Stimulated activated CD8-positive, alpha-beta memory T cell treated with anti-CD3 and anti-CD28 coated beads, Interleukin-4, amount 100 ng/mL, for 1 hour (primary cell): ENCODE measurements at places on chromosomes 7 and 10.

GRCh38 chr10:73404690-73405089, 9.2 kb downstream of the ANXA7 start:
- no peak for DNase-seq

GRCh38 chr10:1132584-1132983, 76.4 kb downstream of the WDR37 start:
- DNase-seq, result no peak

DNA sequence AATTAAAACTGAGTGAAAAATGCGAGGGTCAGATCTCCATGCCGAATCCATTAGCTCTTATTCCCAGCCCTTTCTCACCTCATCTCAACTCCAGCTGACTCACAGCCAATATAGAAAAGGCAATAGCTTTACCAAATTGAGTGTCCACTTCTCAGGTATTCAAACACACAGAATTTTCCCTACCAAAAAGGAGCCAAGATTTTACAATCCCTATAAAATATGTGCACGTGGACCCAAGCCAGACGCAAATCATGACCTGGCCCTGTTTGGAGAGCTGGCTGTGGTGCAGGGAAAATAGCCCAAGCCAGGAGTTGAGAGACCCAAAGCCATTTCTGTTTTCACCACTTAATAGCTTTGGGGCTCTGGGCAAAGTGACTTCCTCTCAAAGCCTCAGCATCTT, 379.7 kb upstream of the AUTS2 start:
- no peak for DNase-seq

DNA sequence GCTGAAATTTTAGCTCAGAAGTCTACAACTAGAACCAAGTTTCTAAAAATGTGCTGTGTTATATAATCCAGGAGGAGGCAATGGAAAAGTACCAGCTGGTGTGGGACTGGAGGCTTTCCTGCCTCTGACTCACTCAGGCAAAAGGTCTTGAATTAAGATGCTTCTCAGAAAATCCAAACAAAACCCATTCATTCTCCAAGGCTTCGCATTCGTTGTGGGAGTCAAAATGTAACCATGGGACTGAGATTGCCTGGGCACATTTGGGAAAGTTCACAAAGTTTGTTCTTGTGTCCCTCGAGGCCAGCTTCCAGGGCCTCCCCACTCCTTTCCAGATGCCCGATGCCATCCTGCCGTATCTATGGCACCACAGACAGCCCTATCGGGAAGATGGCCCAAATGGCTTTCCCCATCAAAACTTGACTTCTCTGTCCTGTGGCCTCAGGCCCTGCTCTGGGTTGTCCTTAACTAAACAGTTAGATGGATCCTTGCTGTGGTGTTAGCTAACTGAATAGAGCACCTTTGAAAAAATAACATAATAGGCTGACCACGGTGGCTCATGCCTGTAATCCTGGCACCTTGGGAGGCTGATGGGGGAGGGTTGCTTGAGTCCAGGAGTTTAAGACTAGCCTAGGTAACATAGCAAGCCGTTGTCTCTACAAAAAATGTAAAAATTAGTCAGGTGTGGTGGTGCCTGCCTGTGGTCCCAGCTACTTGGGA, 180.5 kb downstream of the PFKFB3 start:
- DNase-seq, result no peak

DNA sequence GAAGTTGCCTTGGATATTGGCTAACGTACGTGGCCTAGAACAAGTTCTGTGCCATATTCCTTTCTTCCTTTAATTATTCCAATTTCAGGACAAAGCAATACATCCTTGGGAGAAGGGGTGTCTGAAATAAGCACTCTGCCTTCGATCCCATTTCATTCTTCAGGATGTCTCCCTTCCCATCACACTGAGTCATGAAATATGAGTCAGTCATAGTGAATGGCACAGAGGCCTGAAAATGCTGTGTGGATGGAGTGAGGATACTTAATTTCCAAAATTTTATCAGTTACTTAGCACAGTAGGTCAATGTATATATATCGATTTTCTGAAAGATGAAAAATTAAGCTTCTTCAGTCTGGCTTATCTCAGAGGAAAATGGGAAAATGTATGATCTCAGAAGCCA, 19.5 kb downstream of the EVX1 start:
- no peak for DNase-seq

DNA sequence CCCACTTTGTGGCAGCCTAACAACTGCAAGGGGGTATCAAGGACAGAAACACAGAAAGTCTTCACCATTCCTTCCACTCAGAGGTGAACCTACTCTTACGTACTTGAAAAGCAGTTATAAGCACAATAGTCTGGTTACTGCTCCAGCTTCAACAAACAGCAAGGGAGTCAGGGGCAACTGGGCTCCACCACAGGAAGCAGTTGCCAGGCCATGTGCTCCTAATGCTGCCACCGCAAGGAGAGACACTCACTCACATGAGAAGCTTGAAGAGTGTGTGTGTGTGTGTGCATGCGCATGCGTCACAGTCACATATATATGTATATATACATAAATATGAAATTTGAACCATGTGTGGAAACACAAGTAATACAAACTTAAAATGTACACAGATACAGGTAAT, 65.5 kb downstream of the GRB10 start:
- DNase-seq, result no peak

GRCh38 chr10:118282670-118283069, 59.5 kb downstream of the FAM204A start:
- no peak for DNase-seq
